ENCODE measurements at places on chromosomes 2 and 18.

GRCh38 chr2:5521461-5521860, 170.7 kb upstream of the SOX11 start:
- DNase-seq: no peak

DNA sequence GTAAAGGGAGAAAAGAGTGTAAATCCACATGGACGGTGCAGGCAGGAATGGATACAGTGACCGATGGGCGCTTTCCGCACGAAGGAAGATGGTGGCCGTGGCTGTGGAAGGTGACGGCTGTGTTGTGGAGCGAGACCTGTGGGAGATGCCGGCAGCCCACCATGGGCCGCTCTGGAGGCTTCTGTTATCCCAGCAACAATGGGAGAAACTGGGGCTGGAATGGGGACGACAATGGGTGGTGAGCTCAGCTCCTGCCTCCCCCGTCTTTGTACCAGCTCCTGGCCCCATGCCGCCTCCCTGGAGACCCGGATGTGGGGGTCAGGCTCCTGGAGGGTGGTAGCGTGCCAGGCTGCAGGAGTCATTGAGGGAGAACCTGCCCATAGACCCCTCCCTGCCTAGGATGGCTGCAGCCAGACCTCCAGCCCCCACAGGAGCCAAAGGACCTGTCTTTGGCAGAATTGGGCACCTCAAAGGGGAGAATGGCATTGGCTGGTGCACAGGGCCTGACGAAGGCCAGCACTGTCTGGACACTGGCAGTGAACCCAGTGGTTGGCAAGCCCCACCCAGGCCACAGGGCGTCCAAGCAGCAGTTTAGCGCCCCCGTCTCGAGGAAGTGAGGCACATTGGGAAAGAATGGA, 72.6 kb downstream of the SLC66A2 start:
- DNase-seq: no peak

DNA sequence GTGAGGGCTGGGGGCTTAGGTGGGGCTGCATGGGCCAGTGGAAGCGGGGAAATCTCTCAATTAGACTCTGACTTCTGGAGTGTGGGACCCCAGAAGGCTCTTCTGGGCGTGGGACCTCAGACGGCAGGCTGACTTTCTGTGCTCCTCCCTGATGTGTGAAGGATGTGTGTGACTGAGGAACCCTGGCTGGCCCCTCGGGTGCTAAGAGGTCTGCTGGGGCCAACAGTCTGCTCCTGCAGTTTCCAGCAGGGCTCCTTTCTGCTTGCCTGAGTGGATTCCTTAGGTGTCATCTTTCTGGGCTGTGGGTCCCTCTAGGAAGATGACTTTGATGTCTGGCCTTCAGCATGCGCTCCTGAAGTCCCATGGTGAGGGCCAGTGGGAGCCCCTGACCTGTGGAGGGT, 167.5 kb downstream of the DYSF start:
- DNase-seq: no peak

DNA sequence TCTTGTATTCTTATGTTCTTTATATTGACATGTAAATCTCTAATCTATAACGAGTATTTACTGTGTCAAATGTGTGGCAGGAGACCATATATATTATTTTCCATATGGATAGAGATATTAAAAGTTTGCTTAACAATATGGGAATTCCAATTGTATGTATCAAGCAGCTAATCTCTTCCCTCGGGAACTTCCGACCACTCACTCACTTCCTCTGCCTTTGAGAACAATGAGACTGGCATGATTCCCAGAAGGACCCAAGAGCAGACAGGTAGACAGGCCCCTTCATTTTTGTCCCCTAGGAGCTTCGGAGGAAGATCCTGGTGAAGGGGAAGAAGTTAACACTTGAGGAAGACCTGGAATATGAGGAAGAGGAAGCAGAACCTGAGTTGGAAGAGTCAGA, 24.1 kb downstream of the PLCD4 start:
- DNase-seq: no peak

GRCh38 chr2:237196866-237197618, 111.4 kb downstream of the COPS8 start:
- no peak for DNase-seq

- DNase-seq: peak; percentile 2
Measured at GRCh38 chr2:238776003-238776760, 71.7 kb upstream of the TWIST2 start.

DNA sequence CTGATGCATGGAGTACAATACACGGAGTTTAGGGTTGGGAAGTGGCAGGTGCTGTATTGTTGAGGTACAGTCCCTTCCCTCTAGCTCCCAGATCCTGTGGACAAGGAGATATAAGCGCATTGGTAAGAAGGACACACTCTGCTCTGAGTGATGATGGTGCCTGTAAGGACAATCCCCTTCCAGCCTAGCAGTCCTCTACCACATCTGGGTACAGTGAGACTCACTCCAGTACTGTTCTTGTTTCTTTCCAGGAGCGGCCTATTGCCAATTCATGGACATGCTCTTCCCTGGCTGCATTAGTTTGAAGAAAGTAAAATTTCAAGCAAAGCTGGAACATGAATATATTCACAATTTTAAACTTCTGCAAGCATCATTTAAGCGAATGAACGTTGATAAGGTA, 56.0 kb downstream of the MAPRE2 start:
- no peak for DNase-seq

DNA sequence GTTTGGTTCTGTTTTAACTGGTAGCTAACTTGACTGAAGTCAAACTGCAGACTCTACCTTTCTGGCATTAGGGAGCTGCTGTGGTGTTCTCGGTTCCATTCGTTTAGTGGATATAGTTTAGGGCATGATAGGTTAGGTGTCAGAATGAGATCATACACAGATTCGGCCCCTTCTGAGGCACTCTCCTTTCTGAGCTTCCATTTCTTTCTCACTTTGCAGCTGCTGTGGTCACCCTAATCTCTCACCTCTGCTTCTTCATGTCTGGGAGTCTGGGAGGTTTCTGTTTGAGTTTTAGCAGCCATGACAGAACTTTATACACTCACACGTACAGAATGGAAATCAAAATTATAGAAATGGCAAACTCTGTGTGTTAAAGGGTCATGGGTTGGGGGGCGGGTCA, 122.8 kb downstream of the ATP9B start:
- DNase-seq: no peak

DNA sequence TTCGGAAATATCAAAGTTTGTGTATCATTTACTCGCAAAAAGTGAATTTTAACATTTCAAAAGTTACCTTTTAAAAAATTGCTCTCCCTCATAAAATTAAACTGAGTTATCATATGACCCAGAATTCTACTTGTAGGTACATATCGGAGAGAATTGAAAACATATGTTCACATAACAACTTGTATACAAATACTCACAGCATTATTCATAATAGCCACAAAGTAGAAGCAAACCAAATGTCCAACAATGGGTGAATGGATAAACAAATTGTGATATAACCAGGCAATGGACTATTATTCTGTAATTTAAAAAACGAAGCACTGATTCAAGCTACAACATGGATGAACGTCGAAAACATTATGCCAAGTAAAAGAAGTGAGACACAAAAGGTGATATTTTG, 412.0 kb upstream of the TCF4 start:
- DNase-seq: no peak

GRCh38 chr2:24176326-24176725, 1.5 kb downstream of the FAM228A start:
- no peak for DNase-seq

DNA sequence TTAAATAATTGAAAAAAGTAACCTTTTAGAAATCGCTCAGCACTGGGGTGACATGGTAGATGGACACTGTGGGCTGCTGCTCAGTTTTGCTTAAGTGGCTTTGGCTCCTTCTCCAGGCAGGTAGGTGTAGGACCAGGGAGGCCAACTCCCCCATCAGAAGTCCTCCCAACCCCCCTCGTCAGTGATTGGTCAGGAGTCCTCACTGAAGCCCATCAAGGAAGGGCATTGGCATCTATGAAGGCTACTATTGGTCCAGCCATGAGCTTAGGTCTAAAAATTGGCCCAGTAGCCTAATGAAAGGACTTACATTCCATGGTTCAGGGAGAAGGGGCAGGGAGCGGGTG, 34.7 kb downstream of the ST3GAL5 start:
- no peak for DNase-seq

- no peak for DNase-seq
Measured at GRCh38 chr18:35190948-35191697, 49.7 kb upstream of the ZNF397 start.

DNA sequence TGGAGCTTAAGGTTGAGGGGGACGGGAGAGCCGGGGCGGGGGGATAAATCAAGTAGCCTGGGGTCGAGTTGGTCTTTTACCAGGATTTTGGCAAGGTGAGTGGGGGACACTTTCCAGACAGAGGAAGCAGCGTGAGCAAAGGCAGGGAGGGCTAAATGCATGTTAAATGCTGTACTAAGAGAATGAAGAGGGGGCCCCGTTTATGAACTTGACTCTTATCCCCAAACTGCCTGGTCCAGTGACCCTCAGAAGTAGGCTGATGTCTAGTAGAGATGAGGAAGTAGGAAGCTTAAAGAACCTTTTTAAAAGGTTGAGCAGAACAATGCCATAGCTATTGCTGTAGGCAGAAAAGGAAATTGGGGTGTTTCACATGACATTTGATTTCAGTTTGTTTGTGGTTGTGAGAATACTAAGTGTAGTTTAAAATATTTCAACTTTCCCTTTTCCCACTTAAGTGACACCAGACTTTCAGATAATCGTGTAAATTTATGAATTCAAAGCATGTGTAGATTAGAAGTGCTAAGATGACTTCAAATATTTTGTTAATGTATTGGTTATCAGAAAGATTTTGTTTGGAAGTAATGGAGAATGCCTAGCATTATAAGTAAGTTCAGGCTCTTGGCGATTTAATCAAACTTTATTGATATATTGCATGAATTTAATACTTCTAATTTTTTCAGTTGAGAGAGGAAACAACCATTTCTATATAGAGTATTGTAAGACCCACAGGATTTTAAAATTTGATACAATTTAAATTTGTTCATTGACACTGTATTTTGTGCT, 1.8 kb downstream of the REL start:
- DNase-seq: peak; percentile 84

DNA sequence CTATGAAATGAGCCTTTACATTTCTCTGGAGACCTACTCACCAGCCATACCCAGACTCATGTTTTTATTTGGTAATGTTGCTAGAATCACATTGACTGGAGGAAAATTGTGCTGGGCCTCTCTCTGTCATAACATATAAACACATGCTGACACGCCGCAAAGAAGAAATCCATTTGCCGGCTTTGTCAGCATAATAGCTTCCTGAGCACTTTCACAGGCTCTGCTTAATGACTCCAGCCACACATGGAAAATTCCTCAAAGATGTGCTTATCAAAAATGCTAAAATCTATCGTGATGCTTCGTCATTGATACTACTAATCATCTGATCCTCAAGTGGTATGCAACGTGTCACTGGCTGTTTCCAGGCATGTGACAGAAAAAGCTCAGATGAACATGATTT, 63.1 kb downstream of the RND3 start:
- no peak for DNase-seq

DNA sequence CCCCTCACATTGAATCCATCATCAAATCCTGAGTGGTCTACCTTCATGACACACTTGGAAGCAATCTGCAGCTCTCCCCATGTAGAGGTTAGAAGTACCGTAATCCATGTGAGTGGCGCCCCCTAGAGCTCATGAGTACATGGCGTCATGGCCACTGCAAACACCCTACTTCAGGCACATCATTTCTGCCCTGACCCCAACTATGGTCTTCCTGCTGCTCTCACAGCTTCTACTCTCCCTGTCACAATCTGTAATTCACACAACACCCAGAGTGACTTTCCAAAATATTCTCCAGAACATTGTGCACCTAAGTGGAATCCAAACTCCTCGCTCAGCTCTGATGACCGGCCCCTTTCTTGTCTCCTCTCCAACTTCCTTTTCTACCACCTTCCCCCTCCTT, 141.9 kb downstream of the ANKRD44 start:
- DNase-seq: peak; percentile 81

DNA sequence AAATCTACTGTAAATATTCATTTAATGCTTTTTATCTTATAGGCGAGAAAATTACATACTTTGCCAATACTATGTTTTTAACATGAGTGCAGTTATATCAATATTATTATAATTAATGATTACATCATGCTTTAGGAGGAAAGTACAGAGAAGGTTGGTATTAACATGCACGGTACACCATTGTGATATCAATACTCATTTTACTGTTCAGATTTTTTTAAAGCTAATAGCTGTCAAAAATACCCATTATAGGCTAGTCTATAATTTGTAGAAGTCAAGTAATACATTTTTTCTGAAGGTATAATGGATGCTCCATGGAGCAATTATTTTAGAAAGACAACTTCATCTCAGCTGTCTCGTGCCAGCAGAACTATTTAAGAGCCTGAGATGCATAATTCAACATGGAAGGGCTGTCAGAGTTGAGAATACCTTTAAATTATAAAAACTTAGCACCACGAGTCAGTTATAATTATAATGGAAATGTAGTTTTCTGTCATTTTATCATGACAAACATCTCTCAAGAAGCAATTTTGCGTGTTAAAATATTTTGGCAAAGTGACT, 1641.7 kb upstream of the ACVR2A start:
- no peak for DNase-seq

DNA sequence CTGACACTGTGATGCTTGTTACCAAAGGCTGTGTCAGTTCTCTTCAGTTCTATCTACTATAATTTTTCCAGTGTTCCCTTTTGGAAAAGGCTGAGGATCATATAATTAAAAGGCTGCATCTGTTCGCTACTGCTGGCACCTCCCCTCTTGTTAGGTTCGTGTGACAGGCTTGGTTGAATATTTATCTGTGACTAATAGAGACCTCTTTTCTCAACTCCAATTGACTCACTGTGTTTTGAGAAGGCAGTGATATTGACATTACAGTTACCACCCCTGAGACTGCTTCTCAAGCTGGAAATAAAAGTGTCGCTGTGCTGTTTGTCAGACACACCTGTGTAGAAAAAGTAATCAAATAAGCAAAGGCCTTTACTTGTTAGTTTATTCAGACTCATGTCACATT, 205.5 kb upstream of the KCNH7 start:
- DNase-seq: no peak

GRCh38 chr2:207408086-207408794, 121.5 kb upstream of the CREB1 start:
- DNase-seq: peak; percentile 3
